ENCODE measurements at places on chromosomes 13 and 19. TPM values are rescaled to one million over a fixed set of nuclear protein-coding genes. Genes with fewer than 3 reads are reported as not detected.

Gene RUBCNL
- not detected for total RNA-seq

Gene LILRA1
- total RNA-seq = not detected

Gene ZSCAN1
- not detected for total RNA-seq

Gene C13orf46
- under 0.01 TPM for total RNA-seq

Gene KIR2DL3
- total RNA-seq = not detected

All from epithelial cell of alveolus of lung (primary cell).